ENCODE measurements at places on chromosomes 11 and 22.

DNA sequence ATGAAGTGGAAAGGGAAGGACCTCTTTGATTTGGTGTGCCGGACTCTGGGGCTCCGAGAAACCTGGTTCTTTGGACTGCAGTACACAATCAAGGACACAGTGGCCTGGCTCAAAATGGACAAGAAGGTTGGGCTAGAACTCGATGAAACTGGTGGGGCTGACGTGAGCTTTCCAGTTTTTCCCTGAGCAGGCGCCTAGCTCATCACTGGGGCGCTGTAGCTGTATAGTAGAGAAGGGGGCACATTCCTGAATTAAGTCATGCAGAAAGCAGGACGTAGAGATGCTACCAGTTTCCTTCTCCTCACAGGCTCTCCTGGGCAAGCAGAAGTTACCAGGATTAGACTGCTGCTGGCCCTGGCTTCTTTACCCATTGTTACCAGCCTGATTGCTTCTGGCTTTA is 33.3 kb downstream of the NF2 start:
- no peak for DNase-seq

GRCh38 chr11:27274854-27275395 is 88.1 kb downstream of the CCDC34 start:
- no peak for DNase-seq

DNA sequence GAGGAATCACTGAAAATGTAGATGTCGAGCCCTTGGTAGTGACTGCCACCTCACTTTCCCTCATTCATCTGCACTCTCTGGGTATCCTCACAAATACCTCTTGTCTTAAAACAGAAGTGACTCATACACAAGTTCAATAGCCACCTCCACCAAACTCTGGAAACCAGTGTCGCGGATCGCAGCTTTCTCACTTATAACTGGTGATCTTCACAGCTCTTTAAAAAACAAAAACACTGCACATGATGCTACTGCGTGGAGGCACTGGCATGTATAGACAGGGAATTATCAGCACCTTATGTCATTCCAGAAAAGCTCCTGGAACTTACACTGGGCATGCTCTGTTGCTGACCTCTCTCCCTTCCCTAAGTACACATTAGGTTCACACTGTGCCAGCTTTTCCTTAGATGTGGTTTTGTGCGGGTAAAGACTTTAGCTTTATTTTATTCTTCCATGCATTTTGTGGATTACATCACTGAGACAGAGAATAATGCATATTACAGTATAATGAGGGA is 425.5 kb upstream of the CADM1 start:
- DNase-seq: no peak

DNA sequence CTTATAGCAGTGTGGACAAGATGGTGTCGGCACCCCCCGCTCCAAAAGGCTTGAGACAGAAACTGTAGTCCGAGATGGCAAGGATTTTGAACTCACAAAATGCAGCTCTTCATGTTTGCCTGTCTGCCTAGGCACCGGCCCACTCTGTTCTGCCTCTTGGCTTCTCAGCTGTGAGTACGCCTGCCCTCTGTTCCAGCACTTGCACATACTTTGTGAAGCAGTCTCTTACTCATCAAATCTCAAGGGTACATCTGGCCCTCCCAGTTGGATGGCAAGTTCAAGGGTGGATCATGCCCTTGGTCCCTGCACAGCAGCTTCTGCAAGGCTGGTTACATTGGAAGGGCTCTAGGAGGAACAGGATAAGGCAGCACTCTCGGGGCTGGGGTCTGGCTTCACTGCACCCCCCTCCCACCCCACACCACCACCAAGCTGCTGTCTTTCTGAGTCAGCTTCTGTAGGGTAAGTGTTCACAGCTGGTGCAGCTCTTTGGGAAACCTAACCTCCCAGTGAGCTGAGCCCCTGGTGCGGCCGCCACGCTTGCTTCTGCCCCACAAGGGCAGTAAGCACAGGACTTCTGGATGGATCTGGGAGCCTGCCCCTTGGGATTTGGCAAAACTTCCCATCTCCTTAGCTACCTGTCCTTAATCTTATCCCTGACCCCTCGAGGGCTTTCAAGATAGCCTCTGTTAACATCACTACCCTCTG is 37.2 kb downstream of the FAM83F start:
- DNase-seq: no peak

DNA sequence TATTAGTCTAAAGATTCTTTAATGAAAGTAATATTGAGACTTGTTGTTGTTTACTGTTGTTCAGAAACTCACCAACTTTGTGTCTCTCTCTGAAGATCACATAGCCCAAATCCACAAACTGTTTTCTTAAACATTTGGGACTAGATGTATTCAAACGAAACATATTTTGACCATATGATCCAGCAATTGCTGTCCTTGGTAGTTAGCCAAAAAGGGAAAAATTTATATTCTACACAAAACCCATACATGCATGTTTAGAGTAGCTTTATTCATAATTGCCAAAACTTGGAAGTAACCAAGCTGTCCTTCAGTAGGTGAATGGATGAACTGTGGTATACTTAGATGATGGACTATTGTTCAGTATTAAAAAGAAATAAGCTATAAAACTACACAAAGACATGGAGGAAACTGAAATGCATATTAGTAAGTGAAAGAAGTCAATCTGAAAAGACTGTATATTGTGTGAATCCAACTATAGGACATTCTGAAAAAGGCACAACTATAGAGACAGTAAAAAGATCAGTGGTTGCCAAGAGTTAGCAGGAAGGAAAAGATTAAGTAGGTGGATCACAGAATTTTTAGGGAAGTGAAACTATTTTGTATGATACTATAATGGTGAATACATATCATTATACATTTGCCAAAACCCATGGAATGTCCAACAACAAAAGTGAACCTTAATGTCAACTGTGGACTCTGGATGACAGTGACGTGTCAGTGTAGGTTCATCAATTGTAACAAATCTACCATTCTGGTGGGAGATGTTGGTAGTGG is 442.9 kb downstream of the INSC start:
- DNase-seq: no peak

- DNase-seq: no peak
Measured at GRCh38 chr11:57761301-57762234, at the start of gene CTNND1. Gene CTNND1 (plus strand): TSS chr11:57761802. CDS start chr11:57791479, 29,677 bp downstream.

All from stimulated activated CD8-positive, alpha-beta memory T cell treated with anti-CD3 and anti-CD28 coated beads, Interleukin-15, amount 100 ng/mL, for 1 hour (primary cell).